OCI-LY7 (cell line): ENCODE measurements at places on chromosomes 6 and 20. TPM values are rescaled to one million over a fixed set of nuclear protein-coding genes. Genes with fewer than 3 reads are reported as not detected.

LAMA4 gene
- not detected in 2 replicates for total RNA-seq

CLVS2 gene
- not detected in 2 replicates for total RNA-seq

ZNF165 gene
- total RNA-seq = 3.1 and 3.2 TPM in 2 replicates

YIPF3 gene
- total RNA-seq = 41.9 and 45.5 TPM in 2 replicates

CST4 gene
- total RNA-seq = not detected in 2 replicates
